Type B pancreatic cell (in vitro differentiated cells): ENCODE measurements at places on chromosomes 4 and X. TPM values are rescaled to one million over a fixed set of nuclear protein-coding genes. Genes with fewer than 3 reads are reported as not detected.

GRCh38 chr4:58551676-58552075 is 1441.5 kb upstream of the IGFBP7 start:
- no peak for DNase-seq

Gene SMAD1
- total RNA-seq, result 32.0 and 41.7 TPM in 2 replicates

GRCh38 chr4:138199568-138200235 is 42.4 kb downstream of the SLC7A11 start:
- no peak for DNase-seq

GRCh38 chrX:47814851-47815250 is 21.9 kb upstream of the ZNF81 start:
- DNase-seq, result no peak

- DNase-seq, result no peak
These were observed 286.4 kb downstream of the BCOR start for GRCh38 chrX:39811376-39811775.

- no peak for DNase-seq
These were observed 1.1 kb downstream of the PDE6B start for GRCh38 chr4:626201-627091.

GRCh38 chr4:4542774-4543485 is 1.1 kb upstream of the STX18 start:
- no peak for DNase-seq

- no peak for DNase-seq
These were observed 529.7 kb upstream of the RPS6KA3 start for GRCh38 chrX:20796450-20796849.

Gene FAT4
- total RNA-seq, result 3.3 and 21.3 TPM in 2 replicates

Gene SLC49A3
- 2.5 and 3.3 TPM in 2 replicates for total RNA-seq

- no peak for DNase-seq
These were observed 53.0 kb downstream of the HELT start for GRCh38 chr4:185071236-185071811.

DNA sequence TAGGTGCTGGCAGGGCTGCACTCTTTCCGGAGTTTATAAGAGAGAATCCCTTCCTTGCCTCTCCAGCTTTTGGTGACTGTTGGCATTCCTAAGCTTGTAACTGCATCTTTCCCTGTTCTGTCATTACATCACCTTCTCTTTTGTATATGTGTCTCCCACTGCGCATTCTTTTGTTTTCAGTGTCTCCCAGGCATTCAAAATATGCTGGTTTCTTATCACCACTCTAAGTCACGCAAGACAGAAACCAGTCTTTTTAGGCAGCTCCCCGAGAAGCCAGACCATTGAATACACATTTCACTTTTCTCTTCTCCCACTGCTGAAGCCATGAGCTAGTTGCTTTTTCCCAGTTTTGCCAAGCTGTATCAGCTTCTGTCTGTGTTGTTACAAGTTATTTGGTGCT is 71.0 kb downstream of the LAS1L start:
- no peak for DNase-seq

Gene SRPX
- 2.6 and 8.4 TPM in 2 replicates for total RNA-seq
